Fibroblast of skin of right biceps (primary cell): ENCODE measurements at places on chromosomes 2 and 18.

- no peak for DNase-seq
These were observed 160.1 kb downstream of the TWIST2 start for GRCh38 chr2:239008004-239008403.

GRCh38 chr2:101272045-101272784 lies 19.5 kb downstream of the CNOT11 start:
- no peak for DNase-seq

DNA sequence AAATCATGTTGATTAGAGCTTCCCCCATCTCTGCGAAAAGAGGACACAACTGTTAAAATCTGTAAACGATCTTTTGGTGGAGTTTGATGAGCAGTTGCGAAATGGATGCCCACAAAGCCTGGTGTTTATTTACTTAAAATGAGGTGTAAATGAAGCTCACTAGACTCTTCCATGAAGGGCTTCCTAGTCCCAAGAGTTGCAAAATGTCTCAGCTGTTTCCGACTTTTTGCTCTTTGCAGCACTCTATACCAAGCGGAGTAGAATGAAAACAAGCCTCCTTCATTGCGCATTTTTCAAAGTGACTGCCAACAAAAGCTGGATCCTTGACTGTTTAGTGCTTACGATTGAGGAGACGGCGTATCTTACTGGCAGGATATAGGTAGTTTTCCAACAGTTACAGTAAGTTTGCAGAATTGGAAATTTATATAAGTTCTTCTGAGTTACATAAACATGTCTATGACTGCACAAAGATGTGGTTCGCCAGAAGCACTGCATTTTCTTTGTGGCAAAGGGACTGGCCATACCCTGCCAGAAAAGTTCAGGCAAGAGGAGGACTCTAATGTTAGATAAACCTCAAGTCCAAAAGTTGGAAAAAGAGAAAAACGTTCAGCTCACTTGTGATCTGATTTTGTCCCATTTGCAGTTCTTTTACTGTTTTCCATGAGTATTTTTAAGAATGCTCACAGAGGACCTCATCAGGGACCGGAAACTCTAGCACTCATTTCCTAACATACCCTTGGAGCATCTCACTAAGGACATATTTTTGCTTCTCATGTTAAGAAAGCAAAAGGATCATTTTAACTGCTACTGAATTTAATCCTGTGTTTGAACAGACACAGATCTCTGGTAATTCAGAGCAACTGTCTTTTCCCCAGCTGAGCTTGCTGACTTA lies 42.7 kb downstream of the COLEC12 start:
- DNase-seq: peak; percentile 61

DNA sequence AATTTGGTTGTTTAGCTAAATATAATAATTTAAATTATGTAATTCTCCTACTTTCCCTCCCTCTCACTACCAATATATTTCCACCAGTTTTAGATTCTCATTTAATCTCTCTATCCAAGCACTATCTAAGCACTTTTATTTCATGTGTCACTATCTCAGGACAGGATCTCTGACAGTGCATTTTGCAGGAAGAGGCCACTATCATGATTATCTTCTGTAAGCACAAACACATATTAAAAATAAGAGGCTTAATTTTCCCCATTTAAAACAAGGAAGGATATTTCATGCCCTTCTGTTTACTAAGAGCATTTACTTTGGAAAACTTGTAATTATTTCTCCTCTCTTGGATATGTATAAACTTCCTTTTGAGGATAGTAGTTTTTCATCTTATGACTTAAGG lies 726.2 kb upstream of the ZNF804A start:
- no peak for DNase-seq

DNA sequence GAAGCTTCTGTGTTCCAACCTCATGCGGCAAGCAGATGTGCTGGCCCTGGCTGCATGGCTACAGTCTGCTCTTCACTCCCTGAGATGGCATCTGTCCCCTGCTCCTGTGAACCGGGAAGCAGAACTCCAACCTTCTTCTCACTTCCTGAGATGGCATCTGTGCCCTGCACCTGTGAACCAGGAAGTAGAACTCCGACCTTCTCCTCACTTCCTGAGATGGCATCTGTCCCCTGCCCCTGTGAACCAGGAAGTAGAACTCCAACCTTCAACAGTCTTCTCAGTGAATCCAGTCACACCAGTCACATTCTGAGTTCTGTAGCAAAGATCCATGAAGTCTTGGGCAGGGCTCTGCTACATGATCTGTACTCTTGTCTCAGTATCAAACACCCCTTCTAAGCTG lies 887.2 kb upstream of the KLHL29 start:
- no peak for DNase-seq

- DNase-seq: no peak
These were observed 710 bp downstream of the DUSP19 start for GRCh38 chr2:183079139-183079775.

DNA sequence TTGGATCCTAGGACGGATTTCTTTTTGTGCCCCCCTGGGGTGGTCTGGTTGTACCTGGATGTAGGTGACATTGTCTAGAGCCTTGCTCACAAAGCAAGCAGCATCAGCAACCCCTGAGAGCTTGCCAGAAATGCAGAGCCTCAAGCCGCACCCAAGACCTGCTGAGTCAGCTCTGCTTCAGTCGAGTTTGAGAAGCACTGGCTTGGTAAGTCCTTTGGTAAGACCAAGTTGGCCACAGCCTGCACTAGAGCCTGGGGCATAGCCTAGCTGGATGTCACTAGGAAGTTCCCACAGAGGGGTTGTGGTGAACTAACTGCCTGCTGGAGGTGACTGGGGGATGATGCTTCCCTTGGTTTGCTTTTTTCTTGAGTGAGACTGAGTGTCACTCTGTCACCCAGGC lies 6.2 kb downstream of the ABCG5 start:
- peak; percentile 7 for DNase-seq

DNA sequence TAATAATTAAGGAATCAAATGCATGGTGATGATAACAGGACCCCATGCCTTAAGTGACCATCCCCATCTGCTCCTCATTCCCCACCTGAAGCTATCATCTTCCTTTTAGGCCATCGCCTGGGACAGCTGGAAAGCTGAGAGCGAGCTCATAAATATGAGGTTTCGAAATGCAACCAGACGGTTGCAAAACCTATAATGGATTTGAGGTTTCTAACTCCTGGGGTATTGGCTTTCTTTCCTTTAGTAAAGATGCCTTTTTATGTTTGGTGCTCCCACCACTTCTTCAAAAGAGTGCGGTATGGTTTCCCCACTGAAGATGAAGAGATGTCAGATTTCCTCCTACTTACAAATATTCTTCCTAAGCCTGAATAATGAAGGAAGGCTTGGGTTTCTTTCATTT lies 1589.5 kb upstream of the PIK3C3 start:
- DNase-seq: peak; percentile 36

- DNase-seq: peak; percentile 56
These were observed at the start of gene GYPC for GRCh38 chr2:126655500-126656430. GYPC (plus strand) TSS chr2:126656158; CDS start chr2:126656264, 106 bp downstream.
